ENCODE measurements at places on chromosomes 13 and 19. TPM values are rescaled to one million over a fixed set of nuclear protein-coding genes. Genes with fewer than 3 reads are reported as not detected.

GRCh38 chr19:38277549-38277948 lies 13.2 kb downstream of the SPINT2 start:
- no peak for DNase-seq

- DNase-seq, result no peak
Observed at GRCh38 chr13:76621705-76622104, 264.5 kb downstream of the KCTD12 start.

Gene KLF1
- 0.25 TPM for total RNA-seq

Gene PLVAP
- 21.2 TPM for total RNA-seq

Gene ENOX1
- total RNA-seq, result 1.2 TPM

- no peak for DNase-seq
Observed at GRCh38 chr13:61685682-61686012, 270.0 kb upstream of the PCDH20 start.

Gene STK24
- total RNA-seq, result 42.2 TPM

Data from dermis microvascular lymphatic vessel endothelial cell (primary cell).